ENCODE measurements at places on chromosomes 1 and 21.

DNA sequence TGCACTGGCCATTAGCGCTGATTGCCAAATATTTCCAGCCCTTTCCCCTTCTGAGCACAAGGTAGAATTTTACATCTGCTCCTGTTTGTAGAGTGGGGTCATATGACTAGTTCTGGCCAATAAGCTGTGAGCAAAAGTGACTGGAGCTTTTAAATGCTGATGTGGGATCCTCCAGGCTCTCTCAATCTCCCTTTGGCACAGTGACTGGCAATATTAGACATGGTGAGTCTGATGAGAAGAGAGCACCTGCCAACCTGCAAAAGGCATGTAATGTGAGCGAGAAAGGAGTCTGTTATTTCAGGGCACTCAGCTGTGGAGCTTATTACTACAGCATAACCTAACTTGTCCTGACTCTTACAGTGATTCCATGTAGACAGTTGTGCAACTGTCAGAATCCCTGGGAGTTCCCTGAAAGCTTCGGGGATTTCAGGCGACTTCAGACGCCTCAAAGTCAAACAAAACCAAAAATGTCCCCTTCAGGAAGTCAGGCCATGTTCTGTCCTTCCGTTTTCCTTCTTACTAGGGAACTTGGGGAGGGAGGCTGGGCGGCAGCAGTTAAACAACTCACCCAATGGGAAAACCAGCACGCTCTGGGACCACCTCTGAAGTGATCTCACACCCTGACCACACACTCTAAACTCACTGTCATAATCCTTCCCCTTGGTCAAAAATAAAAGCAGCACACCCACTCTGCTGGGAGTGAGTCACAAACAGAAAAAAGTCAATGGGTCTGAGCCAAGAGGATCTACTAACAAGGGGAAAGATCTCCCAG is 3.6 kb upstream of the RASSF5 start:
- H3K4me3 ChIP-seq, result no peak overlapping the region
- H3K27me3 ChIP-seq, result no peaks in the 10 kb centered on the region
- peaks cover 54% of the 10 kb centered on the region for H3K4me1 ChIP-seq
- H3K27ac ChIP-seq, result peak overlapping the region; percentile 24
- H3K36me3 ChIP-seq, result no peaks in the 10 kb centered on the region

GRCh38 chr1:208577381-208577905 is 333.3 kb upstream of the PLXNA2 start:
- H3K4me1 ChIP-seq, result no peaks in the 10 kb centered on the region
- DNase-seq, result no peak
- H3K27me3 ChIP-seq, result no peaks in the 10 kb centered on the region

DNA sequence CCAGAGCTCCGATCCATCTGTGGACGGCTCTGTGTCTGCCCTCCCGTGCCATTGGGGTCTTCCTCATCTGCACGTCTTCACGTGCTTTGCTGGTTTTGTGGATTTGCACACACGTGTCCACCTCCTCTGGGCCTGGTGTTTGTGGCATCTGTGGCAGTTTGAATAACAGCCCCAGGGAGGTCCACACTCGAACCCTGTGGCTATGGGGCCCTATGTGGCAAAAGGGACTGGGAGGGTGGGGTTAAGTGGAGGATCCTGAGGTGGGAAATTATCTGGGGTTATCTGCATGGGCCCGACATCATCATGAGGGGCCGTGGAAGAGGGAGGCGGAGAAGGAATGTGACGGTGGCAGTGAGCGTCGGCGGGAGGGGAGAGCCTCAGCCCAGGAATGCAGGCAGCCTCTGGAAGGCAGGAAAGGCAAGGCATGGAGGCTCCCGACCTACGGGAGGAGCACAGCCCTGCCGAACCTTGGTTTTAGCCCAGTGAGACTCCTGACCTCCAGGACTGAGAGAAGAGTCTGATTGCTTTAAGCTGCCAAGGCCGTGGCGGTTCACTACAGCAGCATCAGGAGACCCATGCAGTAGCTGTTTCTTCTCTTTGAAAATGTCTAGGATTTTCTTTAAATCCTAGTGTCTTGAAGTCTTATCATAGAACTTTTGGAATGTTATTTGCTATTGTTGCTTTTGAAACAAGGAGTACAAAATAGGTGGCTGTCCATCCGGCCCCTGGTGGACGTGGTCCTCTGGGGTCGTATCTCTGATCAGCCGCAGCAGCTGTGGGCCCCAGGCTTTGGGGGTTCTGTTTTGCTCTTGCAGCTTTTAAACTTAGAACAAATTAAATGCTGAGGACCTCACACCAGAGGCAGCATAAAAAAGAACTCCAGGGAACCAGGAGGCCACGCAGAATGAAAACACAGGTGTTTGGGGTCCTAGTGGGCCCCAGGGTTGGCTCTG is 40.0 kb upstream of the LRRC3 start:
- H3K27me3 ChIP-seq, result no peaks in the 10 kb centered on the region
- DNase-seq, result peak; percentile 29
- H3K27ac ChIP-seq, result no peak overlapping the region

DNA sequence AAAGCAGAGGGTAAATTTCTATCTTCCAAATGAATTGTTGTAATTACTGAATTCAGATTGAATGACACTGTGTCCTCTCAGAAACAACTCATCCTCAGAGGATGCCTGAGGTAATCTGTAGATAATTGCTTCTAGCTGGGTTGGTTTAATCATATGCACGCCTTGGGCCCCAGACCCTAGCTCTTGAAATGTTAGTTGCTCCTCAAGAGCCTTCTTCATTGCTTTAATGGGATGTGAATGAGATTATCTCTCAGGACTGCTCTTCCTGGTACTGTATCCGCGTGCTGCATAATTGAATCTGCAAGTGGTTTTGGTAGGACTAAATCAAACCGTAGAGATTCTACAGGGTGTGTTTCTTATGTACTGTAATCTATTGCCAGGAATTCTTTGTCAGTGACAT is 569.3 kb upstream of the NEGR1 start:
- DNase-seq, result no peak
- no peaks in the 10 kb centered on the region for H3K4me1 ChIP-seq
- no peaks in the 10 kb centered on the region for H3K27me3 ChIP-seq
- H3K36me3 ChIP-seq, result no peaks in the 10 kb centered on the region
- no peak overlapping the region for H3K4me3 ChIP-seq

Measured in upper lobe of right lung (tissue), 1 donor.